HT1080 (cell line): ENCODE measurements at places on chromosomes 4 and X.

DNA sequence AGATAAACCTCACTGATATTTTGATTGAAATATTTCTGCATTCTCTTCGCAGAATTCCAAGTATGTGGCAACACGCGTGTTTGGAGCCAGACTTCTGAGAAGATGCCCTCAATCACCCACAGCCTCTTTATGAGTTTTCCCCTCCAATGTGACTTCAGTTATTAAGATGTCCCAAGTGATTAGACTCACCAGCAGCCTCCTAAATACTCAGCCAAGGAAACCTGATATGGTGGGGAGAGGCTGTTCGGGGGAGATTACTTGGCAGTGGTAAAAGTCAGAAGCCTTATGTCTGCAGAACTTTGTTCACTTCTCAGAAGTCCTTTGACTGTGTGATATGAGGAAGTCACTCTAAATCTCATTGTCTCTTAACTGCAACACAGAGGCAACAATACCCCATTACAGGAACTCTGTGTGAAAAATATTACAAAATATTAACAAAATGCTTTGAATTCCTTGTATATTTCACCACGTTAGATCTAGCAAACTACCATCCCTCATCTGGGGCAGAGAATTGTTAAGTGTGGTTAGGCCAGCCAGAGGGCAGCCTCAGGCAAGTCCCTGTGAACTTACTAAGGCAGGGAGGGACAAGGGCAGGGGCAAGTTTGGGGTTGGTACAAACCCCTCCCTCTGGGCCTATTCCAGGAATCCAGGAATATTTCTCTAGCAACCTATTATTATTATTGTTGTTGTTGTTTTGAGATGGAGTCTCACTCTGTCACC lies 151.4 kb upstream of the USP9X start:
- DNase-seq: peak; percentile 30

- no peak for DNase-seq
These were observed 103.5 kb upstream of the VEGFC start for GRCh38 chr4:176896211-176896610.

- DNase-seq: no peak
These were observed 137.8 kb upstream of the NUDT6 start for GRCh38 chr4:123060039-123060770.

DNA sequence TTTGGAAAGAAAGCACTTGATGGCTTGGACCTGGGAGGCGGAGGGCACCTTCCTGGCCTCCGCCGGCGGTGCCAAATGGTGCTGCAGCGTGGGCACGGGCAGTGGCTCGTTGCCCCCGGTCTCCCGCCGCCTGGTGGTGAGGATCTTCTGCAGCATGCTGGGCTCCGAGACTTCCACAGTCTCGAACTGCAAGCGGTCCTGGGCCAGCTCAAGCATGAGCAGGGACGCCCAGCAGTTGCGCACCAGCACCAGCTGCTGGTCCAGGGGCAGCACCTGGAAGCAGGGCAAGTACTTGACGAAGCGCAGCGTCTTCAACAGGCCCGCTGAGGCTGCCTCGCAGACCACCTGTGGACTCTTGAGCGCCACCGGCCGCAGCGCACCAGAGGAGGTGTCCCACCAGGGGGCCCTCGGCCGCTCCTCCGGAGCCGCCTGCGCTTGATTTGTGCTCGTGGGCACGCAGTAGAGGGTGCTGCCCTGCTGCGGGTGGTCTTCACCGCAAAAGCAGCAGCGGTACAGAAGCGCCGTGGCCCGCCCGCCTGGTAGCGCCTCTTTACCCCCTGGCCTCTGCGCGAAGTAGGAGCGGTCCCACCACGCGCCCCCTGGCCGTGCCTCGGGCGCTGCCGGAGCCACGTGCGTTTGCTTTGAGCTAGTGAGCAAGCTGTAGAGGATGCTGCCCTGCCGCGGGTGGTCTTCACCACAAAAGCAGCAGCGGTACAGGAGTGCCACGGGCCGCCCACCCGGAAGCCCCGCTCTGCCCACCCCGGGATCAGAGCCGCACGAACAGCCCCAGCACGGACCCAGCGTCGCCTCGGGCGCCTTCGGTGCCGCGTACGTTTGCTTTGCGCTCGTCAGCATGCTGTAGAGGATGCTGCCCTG lies 689 bp downstream of the NR0B1 start:
- DNase-seq: no peak

DNA sequence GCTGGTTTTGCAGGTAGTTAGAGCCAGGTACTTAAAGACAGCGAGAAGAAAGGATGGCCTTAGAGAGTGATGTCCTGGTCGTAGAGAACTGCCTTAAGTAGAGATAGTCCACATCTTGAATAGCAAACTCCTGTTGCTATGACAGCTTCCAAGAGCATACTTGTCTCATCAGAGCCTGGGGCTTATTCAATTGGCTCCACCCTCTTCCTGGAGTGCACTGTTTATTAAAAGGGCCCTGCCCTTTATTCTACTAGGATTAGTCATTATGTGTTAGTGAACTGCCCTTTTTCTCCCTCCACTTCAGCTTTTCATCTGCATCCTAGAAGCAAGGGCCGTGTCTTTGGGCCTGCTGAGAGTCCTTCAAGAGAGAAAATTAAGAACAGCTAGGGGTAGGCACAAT lies 94.5 kb upstream of the EOLA2 start:
- DNase-seq: peak; percentile 69
